ENCODE measurements at places on chromosomes 12 and 14.

DNA sequence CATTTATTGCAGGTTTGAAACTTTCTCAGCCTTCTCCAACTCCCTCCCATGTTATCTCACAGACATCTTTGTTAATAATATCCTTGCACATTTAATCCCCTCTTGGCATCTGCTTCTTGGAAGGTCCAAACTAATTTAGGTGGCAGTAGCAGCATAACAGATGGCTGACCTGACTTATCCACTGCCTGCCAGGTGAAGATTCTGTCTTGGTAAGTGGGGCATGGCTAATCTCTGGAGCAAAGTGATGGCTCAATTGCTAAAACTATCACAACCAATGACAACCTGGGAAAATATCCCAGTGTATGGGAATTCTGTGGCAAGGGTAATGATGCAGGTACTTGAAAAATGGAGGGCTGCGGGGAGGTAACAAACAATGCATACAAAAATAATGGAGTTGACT is 58.2 kb upstream of the ALG10B start:
- DNase-seq: no peak

DNA sequence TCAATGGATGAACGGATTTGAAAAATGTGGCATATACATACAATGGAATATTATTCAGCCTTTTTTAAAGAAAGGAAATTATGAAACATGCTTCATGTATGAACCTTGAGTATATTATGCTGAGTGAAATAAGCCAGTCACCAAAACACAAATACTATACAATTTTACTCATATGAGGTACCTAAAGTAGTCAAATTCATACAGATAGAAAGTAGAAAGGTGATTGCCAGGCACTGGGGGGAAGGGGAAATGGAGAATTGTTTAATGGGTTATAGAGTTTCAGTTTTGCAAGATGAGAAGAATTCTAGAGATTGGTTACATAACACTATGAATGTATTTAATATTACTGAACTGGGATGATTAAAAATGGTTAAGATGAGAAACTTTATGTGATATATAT is 171.4 kb downstream of the TMTC3 start:
- DNase-seq: no peak

GRCh38 chr14:75823334-75823733 is 158.5 kb downstream of the TGFB3 start:
- DNase-seq: no peak

GRCh38 chr12:39972119-39972518 is 133.8 kb downstream of the SLC2A13 start:
- DNase-seq: no peak

DNA sequence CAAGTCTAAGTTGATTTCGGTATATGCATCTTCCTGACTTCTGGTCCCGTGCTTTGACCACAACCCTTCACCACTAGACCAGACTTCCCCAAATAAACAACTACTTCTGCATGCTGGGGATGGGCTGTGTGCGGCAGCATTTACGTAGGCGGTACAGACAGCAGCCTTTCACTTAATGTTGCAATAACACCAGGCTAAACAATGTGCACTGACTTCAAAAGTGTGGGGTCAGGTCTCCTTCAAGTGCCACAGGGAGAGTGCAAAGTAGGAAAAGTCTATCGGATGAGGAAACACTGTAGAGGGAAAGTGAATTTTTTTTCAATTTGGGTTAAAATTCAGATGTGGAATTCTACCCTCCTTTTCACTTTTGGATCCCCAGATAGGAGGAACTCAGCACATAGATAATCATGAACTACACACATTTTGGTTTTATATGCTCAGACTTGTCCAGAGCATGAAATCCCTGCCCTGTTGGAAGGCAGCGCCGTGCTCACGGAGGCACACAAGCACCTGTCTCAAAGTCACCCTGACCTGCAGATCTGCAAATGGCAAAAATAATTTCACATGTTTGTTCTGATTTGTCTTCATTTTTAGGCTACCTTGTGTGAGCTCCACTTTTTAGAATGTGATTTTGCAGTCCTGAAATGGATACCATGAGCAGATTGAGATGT is 3.6 kb upstream of the FOS start:
- DNase-seq: no peak

- no peak for DNase-seq
Observed at GRCh38 chr12:116317986-116318575, 40.6 kb upstream of the MED13L start.

GRCh38 chr14:106067935-106068334 is 541.6 kb downstream of the TMEM121 start:
- no peak for DNase-seq
